Gastrocnemius medialis (tissue), 4 donors: ENCODE measurements at places on chromosomes 2 and 18.

- peaks cover 5% of the 10 kb centered on the region for H3K4me1 ChIP-seq
- H3K4me3 ChIP-seq, result no peak overlapping the region
- H3K27me3 ChIP-seq, result no peaks in the 10 kb centered on the region
- no peak for DNase-seq
These were observed 31.1 kb upstream of the MAPRE2 start for GRCh38 chr18:35010156-35010555.

GRCh38 chr2:7765236-7765635 is 848.0 kb downstream of the RNF144A start:
- no peaks in the 10 kb centered on the region for H3K4me1 ChIP-seq
- no peak overlapping the region for H3K4me3 ChIP-seq
- no peak overlapping the region for H3K27ac ChIP-seq
- no peak for DNase-seq
- H3K36me3 ChIP-seq, result no peaks in the 10 kb centered on the region
- no peaks in the 10 kb centered on the region for H3K27me3 ChIP-seq

- peaks cover 5% of the 10 kb centered on the region for H3K4me1 ChIP-seq
- H3K4me3 ChIP-seq, result no peak overlapping the region
- no peaks in the 10 kb centered on the region for H3K27me3 ChIP-seq
- no peaks in the 10 kb centered on the region for H3K36me3 ChIP-seq
- DNase-seq, result peak; percentile 2
- no peak overlapping the region for H3K27ac ChIP-seq
These were observed 22.3 kb upstream of the ATP5MC3 start for GRCh38 chr2:175203621-175204496.

GRCh38 chr18:59904011-59904601 is 4.3 kb downstream of the PMAIP1 start:
- DNase-seq, result no peak
- H3K27me3 ChIP-seq, result peaks cover 21% of the 10 kb centered on the region
- H3K27ac ChIP-seq, result peak overlapping the region; percentile 58
- H3K36me3 ChIP-seq, result no peaks in the 10 kb centered on the region
- H3K4me1 ChIP-seq, result peaks cover 7% of the 10 kb centered on the region
- H3K4me3 ChIP-seq, result no peak overlapping the region

DNA sequence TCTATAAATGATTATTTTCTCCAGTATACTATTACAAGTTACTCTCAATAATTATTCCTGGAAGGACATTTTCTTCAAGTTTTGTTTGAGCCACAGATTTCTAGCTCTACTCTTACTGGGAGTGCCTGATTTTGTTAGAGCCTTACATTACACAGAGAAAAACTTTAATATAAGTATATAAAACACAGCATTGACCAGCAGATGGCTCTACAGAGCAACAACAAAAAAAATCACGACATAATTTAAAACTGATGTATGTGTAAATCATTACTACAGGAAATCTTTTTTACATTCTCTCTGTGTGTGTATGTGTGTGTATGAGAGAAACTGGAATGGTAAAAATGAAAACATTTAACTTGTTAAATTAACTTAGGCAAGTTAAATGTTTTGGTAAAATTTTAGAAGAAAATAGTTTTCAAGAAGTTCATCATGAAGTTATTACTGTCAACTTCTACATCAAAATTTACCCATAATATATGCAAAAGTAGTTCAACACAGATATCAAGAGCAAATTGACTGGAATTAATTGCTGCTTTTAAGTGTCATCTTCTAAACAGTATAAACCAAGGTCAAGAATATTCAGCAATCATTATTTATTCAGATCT is 103.3 kb downstream of the MDH1 start:
- no peak overlapping the region for H3K4me3 ChIP-seq
- H3K27ac ChIP-seq, result no peak overlapping the region
- H3K4me1 ChIP-seq, result peaks cover 4% of the 10 kb centered on the region
- no peaks in the 10 kb centered on the region for H3K27me3 ChIP-seq
- H3K36me3 ChIP-seq, result no peaks in the 10 kb centered on the region

DNA sequence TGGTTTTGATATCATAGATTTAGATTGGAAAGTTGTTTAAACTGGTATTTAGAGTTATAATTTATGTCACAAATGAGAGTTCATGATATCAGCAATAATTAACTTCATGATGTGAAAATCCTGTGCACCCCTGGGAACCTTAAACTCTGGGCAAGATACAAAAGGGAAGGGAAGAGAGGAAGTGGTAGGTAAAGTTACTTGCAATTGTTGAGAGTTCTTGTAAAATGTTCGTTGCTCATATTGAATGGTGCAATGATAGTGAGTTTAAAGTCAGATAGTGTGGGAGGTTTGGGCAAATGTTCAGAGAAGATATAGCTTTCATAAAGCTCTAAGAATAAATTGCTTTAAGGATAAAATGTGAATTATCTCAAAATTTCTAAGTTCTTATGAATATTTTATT is 75.4 kb downstream of the SP110 start:
- no peaks in the 10 kb centered on the region for H3K36me3 ChIP-seq
- H3K27me3 ChIP-seq, result no peaks in the 10 kb centered on the region
- no peaks in the 10 kb centered on the region for H3K4me1 ChIP-seq
- H3K27ac ChIP-seq, result no peak overlapping the region

DNA sequence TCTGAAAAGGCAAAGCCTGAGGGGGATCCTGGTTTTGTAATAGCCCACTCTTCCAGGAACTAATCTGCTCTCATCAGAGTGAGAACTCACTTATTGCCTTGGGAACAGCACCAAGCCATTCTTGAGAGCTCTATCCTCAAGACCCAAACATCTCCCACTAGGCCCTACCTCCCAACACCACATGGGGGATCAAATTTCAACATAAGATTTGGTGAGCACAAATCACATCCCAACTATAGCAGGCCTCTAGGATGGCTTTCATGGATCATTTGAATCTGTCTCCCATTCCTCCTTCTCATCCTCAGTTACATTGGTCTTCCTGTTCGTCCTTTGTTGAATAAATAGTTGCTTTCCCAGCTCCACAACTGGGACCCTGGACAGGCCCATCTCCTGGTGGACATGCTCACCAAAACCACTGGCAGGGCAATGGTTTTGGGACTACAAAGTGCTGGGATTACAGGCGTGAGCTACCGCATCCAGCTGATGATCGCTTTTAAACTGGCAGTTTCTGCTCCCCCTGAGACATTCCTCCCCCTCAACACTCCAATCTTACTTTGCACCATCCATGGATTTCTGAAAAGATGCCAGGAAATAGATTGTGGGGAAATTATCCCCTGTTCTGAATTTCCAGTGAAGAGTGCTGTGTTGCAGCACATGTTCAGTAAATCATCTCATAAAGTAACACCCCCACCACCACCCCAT is 42.6 kb downstream of the MCFD2 start:
- H3K4me3 ChIP-seq, result no peak overlapping the region
- peaks cover 11% of the 10 kb centered on the region for H3K4me1 ChIP-seq
- no peaks in the 10 kb centered on the region for H3K27me3 ChIP-seq
- H3K36me3 ChIP-seq, result no peaks in the 10 kb centered on the region
- H3K27ac ChIP-seq, result peak overlapping the region; percentile 56

DNA sequence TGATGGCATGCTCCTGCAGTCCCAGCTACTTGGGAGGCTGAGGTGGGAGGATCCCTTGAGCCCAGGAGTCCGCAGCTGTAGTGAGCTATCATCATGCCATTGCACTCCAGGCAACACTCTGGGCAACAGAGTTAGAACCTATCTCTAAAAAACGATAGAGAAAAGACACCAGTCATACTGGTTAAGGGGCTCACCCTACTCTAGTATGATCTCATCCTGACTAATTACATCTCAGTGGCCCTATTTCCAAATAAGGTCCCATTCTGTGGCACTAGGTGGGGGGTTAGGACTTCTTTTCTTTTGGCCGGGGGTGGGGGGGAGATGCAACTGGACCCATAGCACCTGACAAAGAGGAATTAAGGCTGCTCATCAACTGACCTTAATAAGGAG is 163.2 kb upstream of the NCK2 start:
- H3K27me3 ChIP-seq, result no peaks in the 10 kb centered on the region
- H3K27ac ChIP-seq, result no peak overlapping the region
- H3K4me3 ChIP-seq, result no peak overlapping the region
- DNase-seq, result no peak
